ENCODE measurements at places on chromosomes 2 and 18.

- no peak for DNase-seq
Measured at GRCh38 chr2:144304202-144304601, 215.7 kb downstream of the ZEB2 start.

DNA sequence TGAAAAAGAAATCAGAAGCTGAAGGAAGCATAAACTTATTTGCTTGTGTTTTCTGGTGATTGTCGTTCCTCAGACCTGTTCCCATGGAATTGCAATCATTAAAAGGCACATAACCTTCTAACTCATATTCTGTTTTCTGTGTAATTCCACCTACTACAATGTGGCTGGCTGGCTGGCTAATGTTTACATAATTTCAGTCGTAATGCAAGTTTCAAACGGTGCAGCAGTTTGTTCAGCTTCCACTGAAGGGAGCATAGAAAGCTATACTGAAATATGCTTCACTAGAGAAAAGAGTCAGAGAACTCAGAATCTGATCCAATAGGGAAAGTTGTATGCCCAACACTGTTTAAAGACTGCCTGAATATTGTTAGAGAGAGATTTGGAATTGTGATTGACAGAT lies 27.1 kb upstream of the SCN7A start:
- no peak for DNase-seq

DNA sequence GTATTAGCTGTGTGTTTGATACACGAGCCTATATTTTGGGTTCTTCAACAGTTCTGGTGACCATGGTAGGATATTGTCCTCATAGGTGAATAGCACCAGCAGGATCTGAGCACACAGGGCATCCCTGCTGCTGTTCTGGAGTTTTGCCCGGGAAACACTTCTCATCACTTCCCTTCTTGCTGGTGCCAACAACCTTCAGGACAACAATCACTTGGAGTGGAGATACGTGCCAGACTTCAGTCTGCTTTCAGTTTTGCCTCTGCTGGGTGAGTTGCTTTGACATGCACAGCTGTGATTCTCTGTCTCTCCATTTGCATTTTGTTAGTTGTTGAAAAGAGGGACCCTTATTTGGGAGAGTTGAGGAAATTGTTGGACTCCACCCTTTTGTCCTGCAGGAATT lies 1347.2 kb upstream of the DDX18 start:
- peak; percentile 64 for DNase-seq

DNA sequence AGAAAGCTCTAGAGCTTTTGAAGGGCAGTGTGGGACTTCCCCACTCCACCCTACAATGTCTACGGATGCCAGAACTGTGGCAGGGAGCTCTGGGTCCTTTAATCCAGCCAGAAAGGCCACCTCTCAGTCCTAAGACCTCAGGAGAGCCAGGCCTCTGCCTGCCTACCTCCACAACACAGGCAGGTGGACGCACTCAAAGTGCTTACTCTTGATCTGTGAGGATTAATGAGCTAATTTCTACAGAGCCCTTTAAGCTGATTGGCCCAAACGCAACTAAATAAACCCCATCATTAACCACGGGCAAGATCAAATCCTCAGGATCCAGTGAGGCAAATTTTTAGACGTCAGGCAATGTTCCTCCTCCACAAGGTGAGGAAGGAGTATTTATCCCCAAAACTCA lies 8.1 kb downstream of the STK39 start:
- DNase-seq: no peak

GRCh38 chr2:61537950-61538199 lies 281 bp downstream of the XPO1 start:
- no peak for DNase-seq

- DNase-seq: no peak
Measured at GRCh38 chr18:76521417-76522121, 26.5 kb upstream of the ZNF516 start.

DNA sequence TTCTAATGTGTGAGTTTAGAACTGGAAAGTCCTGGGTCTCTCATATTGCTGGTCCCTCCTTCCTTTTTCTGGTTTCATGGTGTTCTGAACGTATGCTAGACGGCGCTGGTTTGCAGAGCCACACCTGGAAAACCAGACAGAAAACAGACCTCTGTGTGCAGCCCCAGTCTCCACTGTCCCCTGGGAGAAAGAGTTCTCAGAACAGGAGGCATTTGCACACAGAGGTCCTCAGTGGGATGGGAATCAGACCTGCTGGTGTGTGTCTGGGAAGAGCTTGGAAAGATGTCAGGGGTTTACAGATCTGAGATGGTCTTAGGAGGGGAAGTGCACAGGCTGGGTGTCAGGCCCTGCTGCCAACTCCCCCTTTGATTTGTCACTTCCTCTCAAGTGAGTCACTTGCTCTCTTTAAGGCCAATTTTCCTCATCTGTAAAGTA lies 14.9 kb upstream of the MBP start:
- no peak for DNase-seq

GRCh38 chr2:237091779-237092436 lies 6.2 kb downstream of the COPS8 start:
- no peak for DNase-seq

DNA sequence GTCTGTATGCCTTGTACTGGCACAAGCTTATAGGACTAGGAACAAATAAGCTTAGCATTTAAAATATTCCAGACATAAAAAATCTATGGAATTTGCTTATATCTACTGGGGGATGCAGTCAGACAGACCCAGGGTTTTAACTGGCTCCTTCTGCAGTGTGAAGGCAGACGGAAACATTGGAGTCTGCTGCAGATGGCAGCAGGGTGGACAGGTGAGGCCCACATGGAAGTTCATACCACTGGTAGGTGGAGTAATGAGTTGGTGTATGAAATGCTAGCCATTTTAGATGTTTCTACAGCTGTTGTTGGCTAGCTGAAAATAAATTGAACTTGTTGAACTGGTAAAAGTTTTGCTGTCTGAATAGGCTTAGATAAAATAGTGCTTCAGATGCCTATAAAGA lies 17.7 kb downstream of the SPTBN1 start:
- DNase-seq: no peak

DNA sequence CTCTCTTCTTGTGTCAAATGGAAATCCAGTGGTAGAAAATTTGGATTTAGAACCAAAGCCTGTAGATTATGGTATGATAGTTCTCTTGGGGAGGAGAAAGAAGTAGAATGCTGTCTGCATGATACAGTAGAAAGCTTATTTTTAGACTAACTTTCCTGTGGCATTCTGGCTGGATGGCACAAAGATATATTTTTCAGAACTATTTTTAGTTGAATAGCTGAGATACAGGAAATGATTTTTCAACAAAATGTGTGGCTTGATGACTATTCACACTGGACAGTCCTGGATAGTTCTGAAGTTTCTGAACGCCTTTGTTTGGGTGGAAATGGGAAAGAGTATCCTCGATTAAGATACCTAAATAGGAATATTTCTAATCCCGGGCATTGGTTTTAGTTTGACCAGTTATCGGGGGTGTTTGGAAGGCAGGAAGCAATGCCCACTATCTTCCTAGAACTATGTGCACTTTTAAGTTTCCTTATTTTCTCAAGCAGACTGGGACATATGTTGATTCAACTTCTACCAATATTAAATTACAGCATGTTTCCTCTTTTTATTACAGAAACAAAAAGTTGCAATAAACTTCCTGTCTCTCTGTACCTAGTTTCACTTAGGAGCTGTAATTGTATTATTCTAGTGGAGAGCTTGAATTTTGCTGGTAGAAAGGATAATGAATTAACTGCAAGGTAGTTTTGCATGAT lies 32.1 kb downstream of the GDF7 start:
- DNase-seq: no peak

- no peak for DNase-seq
Measured at GRCh38 chr18:36075862-36076587, 8.7 kb upstream of the RPRD1A start.

- no peak for DNase-seq
Measured at GRCh38 chr2:12495247-12495868, 221.4 kb upstream of the TRIB2 start.

GRCh38 chr2:67095121-67095520 lies 302.0 kb upstream of the ETAA1 start:
- no peak for DNase-seq

DNA sequence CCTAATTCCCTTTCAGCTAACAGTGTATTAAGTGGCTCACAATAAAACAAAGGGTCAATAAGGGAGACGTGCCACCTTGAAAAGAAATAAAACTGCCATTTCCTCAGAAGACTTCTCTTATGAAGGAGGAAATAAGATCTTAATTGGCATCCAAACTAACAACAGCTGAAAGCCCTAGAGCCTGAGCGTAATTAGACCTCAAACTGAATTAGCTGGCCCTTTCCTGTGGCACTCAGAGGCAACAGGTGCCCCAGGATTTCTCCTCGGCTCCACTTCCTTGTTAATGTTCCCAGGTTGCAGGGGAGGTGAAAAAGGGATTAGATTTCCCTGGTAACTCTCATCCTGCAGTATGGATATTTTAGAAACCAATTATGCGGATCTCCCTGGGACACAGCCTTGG lies 804.3 kb downstream of the DCDC2C start:
- DNase-seq: no peak

DNA sequence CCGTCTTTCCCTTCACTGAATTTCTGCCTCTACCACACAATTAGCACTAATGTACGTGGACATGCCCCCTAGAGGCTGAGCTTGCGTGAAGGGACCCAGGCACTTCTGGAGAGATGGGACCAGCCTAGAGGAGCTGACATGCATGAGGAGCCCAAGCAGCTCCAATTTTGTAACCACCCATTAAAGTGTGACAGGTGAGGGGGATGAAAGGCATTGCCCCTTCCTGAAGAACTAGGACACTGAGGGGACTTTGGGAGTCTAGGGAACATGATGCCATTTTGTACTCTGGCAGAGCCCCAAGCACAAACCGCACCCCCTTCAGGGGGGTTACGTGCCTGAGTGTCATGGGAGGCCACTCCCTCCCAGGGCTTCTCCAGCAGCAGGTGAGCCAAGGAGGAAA lies 63.6 kb downstream of the HNRNPLL start:
- no peak for DNase-seq

- no peak for DNase-seq
Measured at GRCh38 chr2:173803449-173803848, 161.7 kb downstream of the SP3 start.

DNA sequence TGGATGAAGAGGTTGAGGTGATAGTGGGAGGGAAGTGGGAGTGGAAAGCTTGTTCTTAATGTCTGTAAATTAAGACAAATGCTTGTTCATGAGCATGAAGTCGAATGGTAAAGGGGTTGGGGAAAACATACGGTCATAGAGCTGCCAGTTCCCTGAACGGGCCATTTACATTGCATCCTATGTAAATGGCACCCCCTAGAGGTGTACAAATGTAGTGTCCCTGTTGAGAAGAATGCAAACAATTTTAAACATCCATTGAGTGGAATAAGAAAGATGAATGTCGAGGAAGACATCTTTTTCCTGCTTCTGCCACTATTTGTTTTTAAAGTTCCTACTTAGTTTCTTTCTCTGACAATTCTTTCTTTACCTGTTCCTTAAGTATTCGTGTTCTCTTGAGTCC lies 155.7 kb downstream of the RDH14 start:
- DNase-seq: no peak

GRCh38 chr2:223972656-223973102 lies 15.4 kb downstream of the MRPL44 start:
- no peak for DNase-seq

- DNase-seq: no peak
Measured at GRCh38 chr2:95388856-95389244, 13.7 kb upstream of the FAHD2A start.

DNA sequence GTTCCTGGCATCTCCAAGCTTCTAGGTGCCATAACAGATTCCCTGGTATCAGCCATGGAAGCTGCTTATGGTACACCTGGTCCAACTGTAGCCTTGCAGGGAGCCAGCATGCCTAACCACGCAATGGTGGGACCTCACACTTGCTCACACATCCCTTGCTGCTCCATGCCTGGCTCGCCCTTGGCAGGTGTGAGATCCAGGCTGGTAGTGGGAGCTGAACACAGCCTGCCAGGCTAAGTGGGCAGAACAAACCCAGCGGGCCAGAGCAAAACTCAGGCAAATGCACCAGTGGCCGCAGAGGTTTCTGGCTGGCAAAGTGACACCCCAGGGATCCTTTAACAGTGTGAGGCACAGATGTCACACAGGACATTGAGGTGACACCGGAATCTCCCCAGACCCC lies 185.8 kb downstream of the NDUFA10 start:
- no peak for DNase-seq

- no peak for DNase-seq
Measured at GRCh38 chr2:206996556-206997065, 57.3 kb downstream of the CPO start.

GRCh38 chr2:172252154-172252553 lies 149.5 kb upstream of the DLX2 start:
- DNase-seq: no peak

GRCh38 chr2:95076705-95077529 lies 44.7 kb downstream of the MRPS5 start:
- peak; percentile 80 for DNase-seq

GRCh38 chr2:234272069-234272850 lies 221.8 kb downstream of the SPP2 start:
- no peak for DNase-seq

- DNase-seq: no peak
Measured at GRCh38 chr2:182522405-182522896, 95.6 kb upstream of the PDE1A start.

GRCh38 chr2:131132729-131133128 lies 27.6 kb downstream of the PLEKHB2 start:
- no peak for DNase-seq

- DNase-seq: no peak
Measured at GRCh38 chr2:212831671-212832199, 293.1 kb upstream of the ERBB4 start.

DNA sequence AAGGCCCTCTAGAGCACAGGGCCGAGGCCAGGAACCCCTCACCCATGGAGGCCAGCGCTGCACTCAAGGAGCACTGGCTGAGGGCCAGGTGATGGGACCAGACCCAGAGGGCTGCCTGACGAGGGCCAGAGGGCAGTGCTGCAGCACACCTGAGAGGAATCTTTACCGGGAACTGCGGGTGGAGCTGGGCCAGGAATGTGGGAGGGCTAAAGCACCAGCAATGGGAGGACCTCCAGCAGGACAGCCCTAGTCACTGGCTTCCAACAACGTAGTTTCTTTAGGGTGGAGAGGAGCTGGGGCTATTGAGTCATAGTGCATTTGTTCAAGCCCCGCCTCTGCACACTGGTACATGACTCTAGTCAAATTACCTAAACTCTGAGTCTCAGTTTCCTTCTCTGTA lies 143.4 kb downstream of the TMEM17 start:
- DNase-seq: no peak

DNA sequence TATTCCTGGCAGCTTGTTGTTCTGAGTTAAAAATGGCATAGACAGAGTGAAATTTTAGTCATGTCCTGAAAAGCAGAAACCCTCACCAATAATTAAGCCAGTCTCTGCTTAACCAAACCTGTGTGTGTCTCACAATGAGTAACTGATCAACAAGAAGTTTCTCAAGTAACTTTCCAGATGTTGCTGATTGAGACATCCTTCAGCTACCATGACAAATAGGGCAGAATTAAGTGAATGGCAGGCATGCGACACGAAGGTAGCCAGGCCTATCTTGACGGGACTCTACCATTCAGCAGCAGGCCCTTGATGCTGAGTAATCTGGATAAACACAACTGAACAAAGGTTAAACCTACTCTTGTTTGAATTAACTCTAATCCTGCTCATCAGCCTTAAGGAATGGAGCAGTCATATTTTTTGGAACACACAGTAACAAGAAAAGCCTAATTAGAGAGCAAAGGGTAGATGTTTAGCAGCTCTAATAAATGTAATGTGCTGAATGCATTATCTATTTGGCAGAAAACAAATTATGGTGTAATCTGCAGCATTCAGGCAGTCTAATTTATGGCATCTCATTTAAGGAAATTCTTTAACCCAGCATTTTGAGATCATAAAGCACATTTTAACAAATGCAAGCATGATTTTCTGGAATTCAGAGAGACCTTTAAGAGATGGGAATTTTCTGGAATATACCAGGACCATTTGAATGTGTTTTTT lies 159.5 kb upstream of the EPHA4 start:
- DNase-seq: no peak

All from left lobe of liver (tissue), 2 donors.